Pancreas (tissue), 10 donors: ENCODE measurements at places on chromosomes 3 and 15.

DNA sequence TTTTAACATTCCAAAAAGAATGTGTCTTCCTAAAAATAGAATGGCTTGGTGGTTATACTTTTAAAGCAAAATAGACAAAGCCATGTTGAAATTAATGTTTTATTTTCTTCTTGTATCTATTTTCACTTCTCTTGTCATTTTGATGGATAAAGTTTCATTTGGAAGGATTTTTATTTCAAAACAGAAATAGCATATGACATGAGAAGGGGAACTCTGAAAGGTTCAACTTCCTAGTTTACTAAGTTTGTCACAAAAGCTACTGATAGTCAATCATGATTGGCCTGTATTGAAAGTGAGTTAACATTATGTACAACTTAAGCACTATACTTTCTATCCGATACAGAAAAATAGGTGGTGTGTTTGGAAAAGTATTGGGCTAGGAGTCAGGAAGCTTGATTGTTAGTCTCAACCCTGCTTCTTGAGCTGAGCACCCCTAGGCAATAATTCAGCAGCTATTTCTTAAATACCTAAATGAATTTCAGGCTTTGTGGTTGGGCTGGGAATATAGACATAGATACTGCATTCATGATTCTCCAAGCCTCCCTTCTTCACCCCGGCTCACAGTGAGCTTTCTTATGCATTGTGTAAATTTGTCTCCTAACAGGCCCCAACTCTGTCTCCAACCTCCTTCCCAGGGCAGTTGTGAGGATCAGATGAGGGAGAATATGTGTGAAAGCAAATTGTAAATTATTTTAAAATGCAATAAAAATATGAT is 46.9 kb upstream of the CSPG4 start:
- peak overlapping the region; percentile 64 for H3K27ac ChIP-seq
- H3K27me3 ChIP-seq: no peaks in the 10 kb centered on the region
- H3K36me3 ChIP-seq: no peaks in the 10 kb centered on the region
- no peak for DNase-seq
- H3K4me3 ChIP-seq: no peak overlapping the region

- no peak overlapping the region for H3K27ac ChIP-seq
- H3K4me1 ChIP-seq: no peaks in the 10 kb centered on the region
- no peak overlapping the region for H3K4me3 ChIP-seq
- H3K27me3 ChIP-seq: no peaks in the 10 kb centered on the region
- DNase-seq: no peak
- H3K36me3 ChIP-seq: no peaks in the 10 kb centered on the region
Observed at GRCh38 chr3:178388473-178388872, 147.8 kb upstream of the KCNMB2 start.

DNA sequence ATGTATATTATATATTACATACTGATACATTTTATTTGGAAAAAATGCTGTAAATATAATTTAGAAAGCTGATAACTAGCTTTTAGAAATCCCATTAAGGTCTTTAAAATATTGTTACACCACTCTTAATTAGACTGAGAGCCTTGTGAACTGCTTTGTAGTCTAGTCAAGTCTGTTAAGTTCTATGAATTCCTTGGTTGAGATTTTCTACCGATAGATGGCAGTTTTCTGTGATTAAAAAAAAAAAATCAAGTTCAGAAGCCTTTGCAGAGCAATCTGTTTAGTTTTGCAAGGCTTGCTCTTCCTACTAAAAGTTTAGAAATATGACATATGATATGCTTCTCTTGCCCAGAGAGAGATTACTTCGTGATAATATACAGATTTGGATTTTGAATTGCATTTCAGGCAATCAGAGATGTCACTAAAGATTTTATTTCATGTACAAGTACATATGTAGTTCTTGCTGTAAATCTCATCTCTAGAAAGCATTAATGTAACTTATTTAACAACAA is 60.4 kb upstream of the SLITRK3 start:
- no peaks in the 10 kb centered on the region for H3K4me1 ChIP-seq
- H3K4me3 ChIP-seq: no peak overlapping the region
- no peak overlapping the region for H3K27ac ChIP-seq
- H3K27me3 ChIP-seq: no peaks in the 10 kb centered on the region
- H3K36me3 ChIP-seq: no peaks in the 10 kb centered on the region
- no peak for DNase-seq

GRCh38 chr15:81819924-81820635 is 225.7 kb downstream of the MEX3B start:
- no peak overlapping the region for H3K27ac ChIP-seq
- no peaks in the 10 kb centered on the region for H3K4me1 ChIP-seq
- no peak for DNase-seq
- no peak overlapping the region for H3K4me3 ChIP-seq

GRCh38 chr15:60507596-60508424 is 28.9 kb upstream of the ICE2 start:
- no peaks in the 10 kb centered on the region for H3K27me3 ChIP-seq
- no peak overlapping the region for H3K4me3 ChIP-seq
- DNase-seq: no peak
- H3K4me1 ChIP-seq: peaks cover 8% of the 10 kb centered on the region
- H3K27ac ChIP-seq: no peak overlapping the region

- DNase-seq: peak; percentile 34
- no peaks in the 10 kb centered on the region for H3K27me3 ChIP-seq
- no peaks in the 10 kb centered on the region for H3K36me3 ChIP-seq
- H3K4me1 ChIP-seq: no peaks in the 10 kb centered on the region
- no peak overlapping the region for H3K4me3 ChIP-seq
Observed at GRCh38 chr3:195226900-195227447, 44.0 kb downstream of the XXYLT1 start.

- H3K36me3 ChIP-seq: no peaks in the 10 kb centered on the region
- no peaks in the 10 kb centered on the region for H3K27me3 ChIP-seq
- no peak for DNase-seq
- H3K4me1 ChIP-seq: no peaks in the 10 kb centered on the region
Observed at GRCh38 chr3:109643590-109643989, 306.2 kb upstream of the DPPA4 start.

DNA sequence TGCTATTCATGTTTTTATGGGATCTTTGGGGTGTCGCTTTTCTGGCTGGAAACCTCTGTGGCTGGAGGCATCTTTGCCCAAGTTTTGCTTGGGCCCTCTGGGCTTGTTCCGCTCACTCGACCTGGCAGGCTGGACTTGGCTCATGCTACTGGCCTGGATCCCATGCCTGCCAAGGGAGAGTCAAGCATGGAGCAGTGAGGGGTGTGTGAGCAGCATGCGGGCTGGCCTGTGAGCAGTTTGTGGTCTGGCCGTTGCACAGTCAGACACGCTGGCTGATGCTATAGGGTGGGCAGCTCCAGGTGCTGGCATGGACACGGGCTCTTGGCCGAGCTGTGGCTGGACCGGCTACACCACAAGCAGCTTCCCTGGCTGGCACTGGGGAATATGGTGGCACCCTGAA is 491.1 kb downstream of the AGBL1 start:
- no peak for DNase-seq
- no peaks in the 10 kb centered on the region for H3K36me3 ChIP-seq
- no peak overlapping the region for H3K27ac ChIP-seq
- H3K4me3 ChIP-seq: no peak overlapping the region
- peaks cover 3% of the 10 kb centered on the region for H3K27me3 ChIP-seq

GRCh38 chr3:188728371-188728896 is 443.3 kb upstream of the TPRG1 start:
- H3K27me3 ChIP-seq: no peaks in the 10 kb centered on the region
- H3K4me3 ChIP-seq: no peak overlapping the region
- DNase-seq: no peak
- H3K27ac ChIP-seq: no peak overlapping the region
- H3K4me1 ChIP-seq: no peaks in the 10 kb centered on the region

GRCh38 chr15:85499371-85499887 is 119.0 kb downstream of the AKAP13 start:
- H3K4me3 ChIP-seq: no peak overlapping the region
- no peaks in the 10 kb centered on the region for H3K36me3 ChIP-seq
- no peak for DNase-seq
- no peak overlapping the region for H3K27ac ChIP-seq
- H3K27me3 ChIP-seq: no peaks in the 10 kb centered on the region
- H3K4me1 ChIP-seq: peaks cover 14% of the 10 kb centered on the region

- H3K27ac ChIP-seq: no peak overlapping the region
- DNase-seq: no peak
- H3K4me3 ChIP-seq: no peak overlapping the region
- H3K36me3 ChIP-seq: no peaks in the 10 kb centered on the region
Observed at GRCh38 chr3:1962396-1963088, 136.1 kb upstream of the CNTN4 start.

DNA sequence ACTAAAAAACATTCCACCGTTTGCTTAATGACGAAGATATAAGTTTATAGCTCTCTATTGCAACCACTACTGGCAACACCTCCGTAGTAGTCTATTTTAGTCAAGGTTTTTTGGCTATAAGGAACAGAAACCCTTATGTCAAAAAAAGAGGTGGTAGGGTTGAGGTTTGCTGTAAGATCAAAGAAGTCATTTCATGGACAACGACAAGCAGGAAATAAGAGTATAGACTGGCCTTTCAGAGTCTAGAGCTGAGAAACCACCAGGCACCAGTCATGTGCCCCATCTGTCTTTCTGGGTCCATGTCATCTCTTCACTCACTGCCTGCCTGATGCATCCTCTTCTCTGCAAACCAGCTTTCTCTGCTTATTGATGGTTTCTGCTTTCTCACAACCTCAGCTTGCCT is 42.7 kb downstream of the THBS1 start:
- H3K4me1 ChIP-seq: peaks cover 6% of the 10 kb centered on the region
- H3K36me3 ChIP-seq: no peaks in the 10 kb centered on the region
- H3K27ac ChIP-seq: no peak overlapping the region
- no peak for DNase-seq

GRCh38 chr3:47261301-47261700 is 21.3 kb downstream of the KIF9 start:
- no peak overlapping the region for H3K4me3 ChIP-seq
- H3K27me3 ChIP-seq: no peaks in the 10 kb centered on the region
- H3K27ac ChIP-seq: no peak overlapping the region

DNA sequence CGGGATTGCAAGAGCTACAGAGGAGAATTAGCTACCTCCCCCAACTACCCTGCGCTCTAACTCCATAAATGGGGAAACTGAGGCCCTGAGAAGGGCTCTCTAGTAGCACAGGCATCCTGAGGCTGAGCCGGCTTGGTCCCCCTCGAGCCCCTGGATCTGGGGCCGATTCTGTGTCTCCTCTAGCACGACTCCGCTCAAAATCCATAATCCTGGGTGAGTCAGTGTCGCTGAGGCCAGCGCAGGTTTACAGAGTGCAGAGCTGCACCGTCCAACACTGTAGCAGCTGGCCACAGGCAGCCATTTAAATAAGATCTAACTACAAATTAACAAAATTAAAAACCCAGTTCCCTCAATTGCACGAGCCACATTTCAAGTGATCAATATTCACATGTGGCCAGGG is 10.8 kb downstream of the GATA2 start:
- no peaks in the 10 kb centered on the region for H3K4me1 ChIP-seq
- H3K4me3 ChIP-seq: no peak overlapping the region
- H3K36me3 ChIP-seq: no peaks in the 10 kb centered on the region
- no peaks in the 10 kb centered on the region for H3K27me3 ChIP-seq

GRCh38 chr3:57961828-57962447 is 46.3 kb upstream of the FLNB start:
- no peaks in the 10 kb centered on the region for H3K27me3 ChIP-seq
- DNase-seq: no peak
- no peaks in the 10 kb centered on the region for H3K36me3 ChIP-seq
- H3K4me3 ChIP-seq: no peak overlapping the region
- no peaks in the 10 kb centered on the region for H3K4me1 ChIP-seq

- no peaks in the 10 kb centered on the region for H3K27me3 ChIP-seq
- no peak overlapping the region for H3K4me3 ChIP-seq
- no peaks in the 10 kb centered on the region for H3K36me3 ChIP-seq
- no peaks in the 10 kb centered on the region for H3K4me1 ChIP-seq
Observed at GRCh38 chr3:158763421-158763820, 31.2 kb upstream of the RARRES1 start.

DNA sequence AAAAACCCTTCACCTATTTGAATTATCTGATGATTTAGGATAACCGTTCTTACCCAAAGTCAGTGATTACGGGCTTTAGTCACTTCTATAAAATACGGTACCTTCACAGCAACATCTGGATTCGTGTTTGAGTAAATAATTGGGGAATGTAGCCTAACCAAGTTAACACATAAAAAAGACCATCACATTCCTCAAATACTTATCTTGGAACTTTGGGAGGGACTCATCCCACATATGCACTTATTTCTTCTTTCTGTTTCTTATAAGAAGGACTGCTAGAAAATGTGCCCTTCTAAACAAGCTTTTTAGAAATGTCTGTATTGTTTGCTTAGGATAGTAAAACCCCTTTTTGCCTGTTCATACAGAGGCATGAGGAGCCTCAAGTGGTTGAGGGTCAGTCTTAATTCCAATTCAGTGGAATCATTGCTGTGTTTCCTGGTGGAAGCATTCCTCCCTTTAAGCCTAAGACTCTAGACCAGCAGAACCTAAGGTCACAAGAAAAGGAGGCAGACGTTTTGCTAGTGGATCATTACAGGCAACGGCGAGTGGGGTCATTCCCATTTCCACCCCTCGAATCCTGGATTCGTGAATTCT is 67.5 kb downstream of the TMEM44 start:
- H3K27me3 ChIP-seq: no peaks in the 10 kb centered on the region
- H3K27ac ChIP-seq: no peak overlapping the region
- no peak for DNase-seq
- no peaks in the 10 kb centered on the region for H3K36me3 ChIP-seq
- no peaks in the 10 kb centered on the region for H3K4me1 ChIP-seq

DNA sequence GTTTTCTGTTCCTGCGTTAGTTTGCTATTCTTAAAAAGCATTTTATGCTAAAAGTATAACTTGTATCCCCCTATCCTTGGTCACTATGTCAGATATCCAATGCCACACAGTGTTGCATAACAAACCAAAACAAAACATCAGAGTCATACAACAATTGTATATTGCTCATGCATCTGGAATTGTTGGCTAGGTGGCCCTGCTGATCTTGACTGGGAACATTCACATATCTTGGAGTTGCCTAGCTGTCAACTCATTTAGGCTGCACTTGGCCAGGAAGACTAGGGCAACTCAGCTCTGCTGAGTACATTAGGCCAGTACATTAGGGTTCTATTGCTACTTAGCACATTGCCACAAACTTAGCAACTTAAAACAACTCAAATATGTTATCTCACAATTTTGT is 706.5 kb upstream of the UBE2E2 start:
- peaks cover 4% of the 10 kb centered on the region for H3K4me1 ChIP-seq
- no peak for DNase-seq
- no peak overlapping the region for H3K27ac ChIP-seq
- H3K4me3 ChIP-seq: no peak overlapping the region

DNA sequence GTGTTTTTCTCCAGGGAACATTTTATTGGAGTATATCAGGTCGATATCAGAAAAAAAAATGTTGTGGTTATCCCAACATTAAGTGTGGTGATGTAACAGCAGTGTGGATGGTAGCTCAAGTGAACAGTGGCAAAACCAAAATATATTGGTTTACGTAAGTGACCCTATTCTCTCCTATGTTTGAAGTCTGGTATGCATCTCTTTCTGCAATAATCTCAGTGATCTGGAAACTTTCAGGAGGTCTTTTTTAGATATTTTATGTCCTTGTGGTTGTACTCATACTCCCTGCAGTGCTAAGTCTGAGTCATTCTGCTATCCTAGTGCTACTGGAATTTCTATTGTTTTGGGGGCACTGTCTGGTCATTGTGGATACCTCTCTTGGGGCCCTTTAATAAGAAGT is 137.9 kb downstream of the SNRPN start:
- H3K4me3 ChIP-seq: no peak overlapping the region
- no peak for DNase-seq
- H3K27ac ChIP-seq: no peak overlapping the region
- H3K36me3 ChIP-seq: peaks cover 88% of the 10 kb centered on the region
- H3K27me3 ChIP-seq: no peaks in the 10 kb centered on the region
